ENCODE measurements at places on chromosomes 2 and 18. TPM values are rescaled to one million over a fixed set of nuclear protein-coding genes. Genes with fewer than 3 reads are reported as not detected.

PRKCE gene
- polyA plus RNA-seq, result 3.5 TPM

ALPG gene
- polyA plus RNA-seq, result not detected

GULP1 gene
- polyA plus RNA-seq, result 7.5 TPM

AQP12A gene
- polyA plus RNA-seq, result not detected

PLGLB1 gene
- 0.87 TPM for polyA plus RNA-seq

PLEKHH2 gene
- 1.0 TPM for polyA plus RNA-seq
